Lower lobe of right lung (tissue), 2 donors: ENCODE measurements at places on chromosomes 6 and 20. TPM values are rescaled to one million over a fixed set of nuclear protein-coding genes. Genes with fewer than 3 reads are reported as not detected.

The PI3 gene
- 9.2 TPM for total RNA-seq

The MCCD1 gene
- not detected for total RNA-seq

The MMUT gene
- 21.9 TPM for total RNA-seq

The ASIP gene
- total RNA-seq: not detected

The ACTL10 gene
- 1.3 TPM for total RNA-seq

DNA sequence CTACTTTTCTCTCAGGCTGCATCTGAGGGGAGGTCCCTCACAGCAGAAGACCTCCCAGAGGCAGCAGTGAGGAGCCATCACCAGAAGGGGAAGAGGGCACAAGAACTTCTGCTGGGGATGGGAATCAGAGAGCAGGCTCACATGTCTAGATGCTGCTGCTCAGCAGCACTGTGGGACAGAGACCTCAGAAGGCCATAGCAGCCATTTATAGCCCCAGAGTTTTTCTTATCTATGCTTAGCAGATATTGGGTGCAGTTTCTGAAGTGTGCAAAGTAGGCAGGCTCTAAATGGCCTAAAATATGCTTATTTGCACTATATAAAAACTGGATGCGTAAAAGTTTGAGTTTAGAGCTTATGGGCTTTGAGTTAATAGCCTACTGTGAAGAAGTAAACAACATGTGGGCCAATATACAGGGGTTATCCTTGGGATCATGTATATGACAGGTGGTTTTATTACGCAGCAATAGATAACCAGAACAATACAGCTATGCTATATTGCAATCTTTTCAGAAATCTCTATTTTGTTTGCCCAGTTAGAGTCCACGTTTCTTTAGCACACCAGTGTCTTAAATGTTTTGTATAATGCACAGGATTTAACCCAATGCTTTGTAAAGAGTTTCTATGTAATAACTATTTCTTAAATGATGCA lies 60.2 kb upstream of the TMEM244 start:
- no peaks in the 10 kb centered on the region for H3K27me3 ChIP-seq
- H3K27ac ChIP-seq: no peak overlapping the region
- no peak overlapping the region for H3K4me3 ChIP-seq
- no peaks in the 10 kb centered on the region for H3K36me3 ChIP-seq
- H3K4me1 ChIP-seq: peaks cover 5% of the 10 kb centered on the region
- no peak for DNase-seq

DNA sequence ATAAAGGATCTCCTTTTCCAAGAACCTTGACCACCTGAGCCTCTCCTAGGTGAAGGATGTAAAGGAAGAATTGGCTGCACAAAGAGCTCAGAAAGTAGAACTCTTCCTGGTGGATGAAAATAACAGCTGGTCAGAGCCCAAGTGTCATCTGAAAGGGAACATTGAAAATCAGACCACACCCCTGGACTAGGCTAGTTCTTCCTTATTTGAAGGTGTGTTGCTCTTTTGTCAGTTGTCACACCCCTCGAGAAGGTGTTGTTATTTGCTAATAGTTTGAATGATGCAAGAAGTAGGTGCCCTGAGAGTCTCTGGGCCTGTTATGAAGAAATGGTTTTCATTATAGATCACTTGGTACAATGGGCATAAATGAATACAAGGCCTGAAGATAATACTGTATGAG lies 31.1 kb downstream of the NHLRC1 start:
- DNase-seq: no peak
- no peak overlapping the region for H3K4me3 ChIP-seq
- no peak overlapping the region for H3K27ac ChIP-seq
- H3K36me3 ChIP-seq: no peaks in the 10 kb centered on the region

GRCh38 chr20:22371843-22372242 lies 212.5 kb downstream of the FOXA2 start:
- no peaks in the 10 kb centered on the region for H3K27me3 ChIP-seq
- H3K27ac ChIP-seq: no peak overlapping the region
- no peak overlapping the region for H3K4me3 ChIP-seq
- H3K36me3 ChIP-seq: no peaks in the 10 kb centered on the region

DNA sequence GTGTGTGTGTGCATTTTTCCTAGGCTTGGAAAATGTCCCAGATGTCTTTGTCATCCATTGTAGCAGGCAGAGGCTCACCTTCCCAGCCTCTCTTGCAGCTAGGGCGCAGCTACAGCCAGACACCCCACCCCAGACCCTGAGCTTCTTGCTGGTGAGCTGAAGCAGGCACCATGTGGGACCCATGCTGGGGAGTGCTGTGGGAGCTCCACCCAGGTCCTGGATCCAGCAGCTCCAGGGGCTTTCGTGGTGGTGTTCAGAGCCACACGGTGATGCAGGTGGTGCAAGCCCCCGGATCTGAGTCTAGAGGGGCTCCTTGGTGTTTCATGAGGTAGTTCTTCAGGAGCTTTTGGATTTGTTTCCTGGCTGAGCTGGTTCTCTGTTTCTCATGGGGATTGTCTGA lies 56.0 kb upstream of the ZFP64 start:
- no peaks in the 10 kb centered on the region for H3K4me1 ChIP-seq
- no peaks in the 10 kb centered on the region for H3K27me3 ChIP-seq
- H3K27ac ChIP-seq: no peak overlapping the region
- no peak overlapping the region for H3K4me3 ChIP-seq
- no peaks in the 10 kb centered on the region for H3K36me3 ChIP-seq

DNA sequence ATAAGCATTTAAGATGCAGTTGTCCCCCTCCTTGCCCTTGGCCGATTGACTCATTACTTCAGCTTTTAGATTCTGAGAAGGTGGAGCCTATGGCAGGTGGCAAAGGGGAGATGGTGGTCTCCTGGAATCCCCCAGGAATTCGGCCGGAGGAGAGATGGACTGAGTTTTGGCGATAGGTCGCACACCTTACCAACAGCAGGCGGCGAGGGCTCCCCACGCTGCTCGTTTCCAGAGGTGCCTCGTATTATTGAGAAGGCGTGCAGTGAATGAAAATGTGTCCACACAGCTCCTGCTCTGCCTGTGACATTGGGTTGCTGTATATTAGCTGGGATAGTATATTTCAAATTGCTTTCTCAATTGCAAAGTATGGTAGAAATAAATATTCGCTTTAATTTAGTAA lies 224.5 kb downstream of the ARID1B start:
- H3K36me3 ChIP-seq: no peaks in the 10 kb centered on the region
- no peaks in the 10 kb centered on the region for H3K27me3 ChIP-seq
- DNase-seq: no peak
- H3K27ac ChIP-seq: no peak overlapping the region
